ENCODE measurements at places on chromosomes 16 and 17.

DNA sequence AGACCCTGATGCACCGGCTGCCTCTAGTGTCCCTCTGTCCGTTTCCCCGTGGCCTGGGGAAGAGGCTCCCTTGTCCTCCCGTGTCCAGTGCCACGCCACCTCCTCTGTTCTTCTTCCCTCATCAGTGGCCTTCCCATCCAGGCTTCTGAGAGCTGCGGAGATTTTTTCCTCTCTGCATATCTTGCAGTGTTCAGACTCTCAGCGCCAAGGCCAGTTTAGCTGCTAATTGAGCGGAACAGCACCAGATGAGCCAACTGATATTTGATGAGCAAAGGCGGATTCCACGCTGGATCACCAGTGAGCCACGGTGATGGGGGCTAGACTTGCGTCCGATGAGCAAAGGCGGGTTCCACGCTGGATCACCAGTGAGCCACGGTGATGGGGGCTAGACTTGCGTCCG lies 257.6 kb downstream of the FOXL1 start:
- no peak for DNase-seq

GRCh38 chr17:238071-238963 lies 56.9 kb upstream of the DOC2B start:
- DNase-seq = no peak

GRCh38 chr16:74601126-74601871 lies 5.6 kb downstream of the GLG1 start:
- peak; percentile 33 for DNase-seq

GRCh38 chr17:41060052-41060604 lies at the start of gene KRTAP2-3:
KRTAP2-3 (minus strand) TSS chr17:41060114; CDS start chr17:41060050, 64 bp downstream.
- no peak for DNase-seq

- no peak for DNase-seq
Observed at GRCh38 chr17:4720787-4721186, 10.4 kb downstream of the ARRB2 start.

GRCh38 chr17:66840061-66840460 lies 5.1 kb downstream of the CACNG5 start:
- no peak for DNase-seq

GRCh38 chr16:23745263-23745662 lies 9.6 kb upstream of the CHP2 start:
- DNase-seq = no peak

DNA sequence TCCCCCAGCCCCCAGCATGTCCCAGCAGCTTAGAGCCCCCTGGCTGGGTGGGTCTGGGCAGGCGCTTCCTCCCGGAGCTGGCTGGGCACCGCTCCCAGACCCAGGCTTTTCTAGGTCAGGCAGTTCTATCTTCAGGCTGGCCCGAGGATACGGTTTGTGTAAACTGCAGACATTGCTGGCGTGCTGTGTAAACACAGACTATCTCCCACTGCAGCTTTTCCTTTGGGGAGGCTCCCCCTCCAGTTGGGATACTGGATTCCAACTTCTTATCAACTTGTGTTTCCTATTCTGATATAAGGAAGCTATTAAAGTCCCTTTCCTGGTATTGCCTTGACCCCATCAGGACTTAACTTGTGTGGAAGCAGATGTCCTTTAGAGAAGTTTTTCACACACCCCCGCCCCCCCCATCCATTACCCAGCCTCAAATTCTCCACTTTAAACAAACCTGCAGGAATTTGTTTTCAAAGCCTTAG lies 18.3 kb upstream of the GNA13 start:
- no peak for DNase-seq

- DNase-seq = no peak
Observed at GRCh38 chr16:58026139-58026704, 668 bp downstream of the MMP15 start.

DNA sequence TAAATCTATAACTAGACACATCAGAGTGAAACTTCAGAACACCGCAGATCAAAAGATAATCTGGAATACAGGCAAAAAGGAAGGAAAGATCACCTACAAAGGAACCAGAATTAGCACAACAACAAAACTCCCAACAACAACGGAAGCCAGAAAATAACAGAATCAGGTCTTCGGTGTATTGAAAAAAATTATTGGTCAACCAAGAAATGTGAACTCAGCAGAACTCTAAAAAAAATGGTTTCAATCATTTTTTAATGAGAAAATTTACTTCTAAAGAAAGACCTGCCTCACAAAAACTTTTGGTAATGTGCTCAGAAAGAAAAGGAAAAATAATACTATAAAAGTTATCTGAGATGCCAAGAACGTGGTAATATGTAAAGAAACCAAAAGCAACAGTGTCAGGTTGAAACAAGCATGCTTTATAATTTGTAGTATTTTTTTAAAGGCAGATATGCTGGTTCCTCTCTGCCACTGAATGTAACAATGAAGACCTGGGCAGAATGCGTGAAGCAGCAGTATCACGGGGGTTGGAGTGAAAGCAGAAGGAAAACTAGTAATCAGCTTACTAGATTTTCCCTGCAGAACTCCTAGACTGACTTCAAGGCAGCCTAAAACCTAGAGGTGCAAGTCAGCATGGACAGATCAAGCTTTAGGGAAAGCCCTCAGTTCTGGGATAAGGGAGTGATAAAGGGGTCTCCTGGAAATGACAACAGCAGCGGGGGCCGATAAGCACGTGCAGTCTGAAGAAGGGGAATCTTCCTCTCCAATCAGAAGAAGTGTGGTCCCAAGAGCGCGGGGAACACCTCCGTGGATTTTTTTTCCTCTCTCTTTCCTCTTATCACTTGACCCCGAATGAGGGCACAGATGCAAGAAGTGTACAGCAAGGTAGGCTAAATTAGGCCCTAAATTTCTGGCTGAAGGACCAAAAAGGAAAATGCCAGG lies 80.9 kb upstream of the TEKT1 start:
- no peak for DNase-seq

GRCh38 chr17:35094902-35095301 lies 24.8 kb downstream of the RAD51D start:
- no peak for DNase-seq

- no peak for DNase-seq
Observed at GRCh38 chr17:55117164-55117563, 147.6 kb upstream of the HLF start.

- no peak for DNase-seq
Observed at GRCh38 chr16:73354434-73354833, 306.5 kb upstream of the ZFHX3 start.

DNA sequence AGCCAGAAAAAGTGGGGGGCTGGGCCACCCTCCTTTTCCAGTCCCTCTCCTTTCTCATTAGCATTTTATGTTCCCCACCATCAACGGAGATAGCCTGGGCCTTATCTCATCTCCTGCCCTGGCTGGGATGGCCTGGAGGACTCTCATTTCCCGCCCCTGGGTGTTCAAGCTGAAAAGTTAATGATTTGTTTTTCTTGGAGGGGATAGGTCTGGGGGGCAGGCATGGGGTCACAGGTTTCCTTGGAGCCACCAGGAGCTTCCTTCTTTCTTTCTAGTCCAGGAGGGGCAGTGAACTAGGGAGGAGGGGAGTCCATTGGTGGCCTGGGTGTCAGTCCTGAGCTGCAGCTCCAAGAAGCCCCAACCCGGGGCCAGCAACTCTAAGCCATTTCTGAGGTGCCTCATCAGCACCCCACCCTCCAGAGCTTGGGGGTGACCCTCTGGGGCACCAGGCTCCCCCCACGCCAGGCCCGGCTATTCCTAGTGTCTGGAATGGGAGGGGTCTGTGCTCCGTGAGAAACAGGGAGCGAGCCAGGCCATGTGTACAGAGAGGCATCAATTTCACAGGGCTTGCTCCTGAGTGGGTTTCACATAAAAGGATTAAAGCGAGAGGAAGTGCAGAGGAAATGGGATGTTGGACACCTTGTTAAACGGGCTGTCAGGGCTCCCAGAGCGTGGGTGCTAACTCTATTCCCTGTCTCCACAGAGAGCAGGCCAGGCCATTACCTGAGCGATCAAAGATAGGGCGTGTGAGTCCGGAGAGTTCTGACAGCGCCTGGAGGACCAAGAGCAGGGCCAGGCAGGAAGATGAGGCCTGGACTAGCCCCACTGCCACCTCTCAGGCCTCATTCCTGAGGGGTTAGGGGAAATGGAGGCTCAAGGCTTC lies 90.6 kb upstream of the LHX1 start:
- no peak for DNase-seq

- no peak for DNase-seq
Observed at GRCh38 chr17:10608244-10608643, 48.9 kb downstream of the MYH3 start.

DNA sequence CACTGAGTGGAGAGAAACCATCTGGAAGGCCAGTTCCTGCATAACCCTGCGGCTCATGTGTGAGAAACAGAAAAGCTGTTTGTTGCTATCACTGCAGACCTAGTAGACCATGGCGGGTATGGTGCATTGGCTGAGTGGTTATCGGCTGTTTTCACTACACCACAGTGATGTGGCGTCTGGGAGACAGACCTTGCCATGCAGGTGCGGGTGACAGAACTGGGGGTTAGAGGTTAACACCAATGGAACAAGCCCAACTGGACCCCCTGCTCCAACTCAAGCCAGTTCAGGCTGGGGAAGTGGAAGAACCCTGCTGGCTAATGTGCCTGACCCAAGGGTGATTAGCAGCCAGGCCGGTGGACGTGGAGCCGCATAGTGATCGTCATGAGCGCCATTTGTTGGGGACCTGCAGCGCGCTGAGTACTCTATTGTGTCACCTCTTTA lies 91.9 kb downstream of the IRF8 start:
- DNase-seq = no peak

- DNase-seq = no peak
Observed at GRCh38 chr16:58809213-58809612, 75.1 kb upstream of the GOT2 start.

GRCh38 chr16:83913245-83913633 lies 14.3 kb downstream of the MLYCD start:
- DNase-seq = no peak

DNA sequence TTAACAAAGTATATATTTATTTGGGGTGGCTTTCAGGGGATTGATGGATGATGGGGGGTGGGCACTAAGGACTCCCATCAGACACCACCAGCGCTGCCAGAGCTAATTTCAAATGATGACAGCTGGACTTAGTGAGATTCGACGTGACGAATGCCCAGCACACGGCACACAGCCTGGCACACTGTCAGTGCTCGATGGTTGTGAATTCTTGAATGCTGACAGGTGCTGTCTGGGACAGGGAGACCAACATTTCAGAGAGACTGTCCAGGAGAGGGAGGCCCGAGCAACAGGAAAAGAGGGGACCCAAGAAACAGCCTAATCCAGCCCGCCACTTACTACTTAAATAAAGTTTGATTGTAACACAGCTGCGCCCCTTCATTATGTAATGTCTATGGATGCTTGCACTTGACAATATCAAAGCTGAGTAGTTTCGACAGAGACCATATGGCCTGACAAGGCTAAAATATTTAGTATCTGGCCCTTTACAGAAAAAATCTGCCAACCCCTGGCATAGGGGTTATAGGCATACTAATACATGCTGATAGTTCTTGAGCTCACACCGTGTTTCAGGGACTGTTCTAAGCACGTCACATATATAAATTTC lies 6.2 kb upstream of the MPRIP start:
- DNase-seq = no peak

DNA sequence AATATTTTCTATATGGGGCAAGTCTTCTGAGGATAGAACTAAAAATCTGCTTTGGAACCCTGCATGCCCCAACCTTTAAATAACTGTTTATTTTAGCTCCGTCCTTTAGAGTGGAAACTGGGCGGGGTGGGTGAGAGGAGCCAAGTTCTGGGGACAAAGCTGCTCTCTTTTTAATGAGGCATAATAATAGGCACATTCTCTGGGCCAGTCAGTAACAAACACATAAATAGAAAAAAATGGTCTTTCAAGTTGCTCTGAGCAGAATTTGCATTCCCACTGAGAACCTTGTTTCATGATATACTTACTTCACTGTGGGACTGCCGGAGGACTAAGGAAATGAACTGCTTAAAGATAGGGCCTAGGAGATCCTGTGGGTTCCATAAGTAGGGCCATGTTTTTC lies 51.5 kb downstream of the KNOP1 start:
- DNase-seq = no peak

All from activated T-helper 9 cell treated with anti-CD3 and anti-CD28 coated beads, Interleukin-2, amount 50 U/mL, for 16 hours (primary cell).